ENCODE measurements at places on chromosomes 7 and 10.

GRCh38 chr7:2880874-2881533 is 36.9 kb upstream of the GNA12 start:
- no peak for DNase-seq

DNA sequence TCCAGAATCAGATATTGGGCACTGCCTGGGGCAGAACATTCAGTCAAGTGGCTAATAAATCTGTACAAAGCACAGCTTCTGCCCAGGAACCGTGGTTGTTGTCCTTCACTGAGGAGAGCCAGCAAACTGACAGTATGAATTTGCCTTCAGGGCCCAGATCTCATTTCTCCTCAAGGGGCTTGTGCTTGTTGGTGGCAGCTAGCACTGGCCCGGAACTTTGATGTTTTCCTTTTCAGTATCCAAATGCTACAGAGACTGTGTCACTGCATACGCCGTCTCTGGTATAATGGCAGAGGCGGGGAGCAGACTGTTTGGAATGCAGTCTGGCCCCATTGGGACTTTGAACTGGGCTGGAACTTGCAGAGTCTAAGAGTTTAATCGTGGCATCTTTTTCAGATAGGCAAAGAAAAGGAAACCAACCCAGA is 30.4 kb upstream of the ADD3 start:
- DNase-seq, result no peak

DNA sequence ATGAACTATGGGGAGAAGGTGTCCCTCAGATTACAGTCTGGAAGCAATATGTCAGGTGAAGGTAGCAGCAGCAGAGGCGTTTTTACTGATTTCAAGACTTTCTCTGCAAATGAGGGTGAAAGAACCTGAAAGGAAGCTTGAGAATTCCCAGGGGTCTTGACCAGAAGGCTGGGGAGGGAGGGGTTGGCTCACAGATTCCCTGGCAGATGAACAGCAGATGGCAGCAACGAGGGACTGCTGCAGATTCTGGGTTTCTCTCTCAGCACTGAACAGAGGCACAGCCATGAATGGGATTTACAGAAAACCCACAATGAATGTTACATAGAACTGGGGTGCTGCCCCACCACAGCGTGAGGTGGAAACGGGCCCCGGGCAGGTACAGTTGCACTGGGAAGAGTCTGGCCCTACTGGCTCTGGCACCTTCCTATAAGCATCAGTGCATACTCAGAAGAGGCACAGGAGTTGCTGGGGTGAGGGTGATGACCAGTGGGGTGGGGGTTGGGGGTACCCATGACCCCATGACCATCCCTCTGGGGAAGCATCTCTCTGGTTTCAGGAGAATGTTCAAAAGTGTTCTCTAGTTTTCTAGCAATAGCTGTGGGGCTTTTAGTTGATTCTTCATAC is 317.8 kb downstream of the SH2D4B start:
- DNase-seq, result no peak

DNA sequence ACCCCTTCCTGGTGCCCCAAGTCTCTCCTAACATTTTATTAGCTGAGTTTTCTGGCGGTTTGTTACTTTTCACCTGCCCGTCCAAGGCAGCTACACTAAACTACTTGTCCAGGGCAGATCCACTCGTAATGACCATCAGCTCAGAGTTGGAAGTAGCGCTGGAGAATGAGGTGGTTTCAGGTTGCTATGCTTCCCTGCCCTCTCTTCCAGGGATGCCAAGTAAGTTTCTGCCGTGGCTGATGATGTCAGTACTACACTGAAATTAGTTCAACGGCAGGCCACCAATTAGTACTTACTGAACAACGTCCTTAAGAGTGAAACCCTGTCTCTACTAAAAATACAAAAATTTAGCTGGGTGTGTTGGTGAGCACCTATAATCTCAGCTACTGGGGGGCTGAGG is 55.2 kb downstream of the DIP2C start:
- no peak for DNase-seq

- DNase-seq, result no peak
Observed at GRCh38 chr7:1986366-1987083, 246.2 kb downstream of the MAD1L1 start.

DNA sequence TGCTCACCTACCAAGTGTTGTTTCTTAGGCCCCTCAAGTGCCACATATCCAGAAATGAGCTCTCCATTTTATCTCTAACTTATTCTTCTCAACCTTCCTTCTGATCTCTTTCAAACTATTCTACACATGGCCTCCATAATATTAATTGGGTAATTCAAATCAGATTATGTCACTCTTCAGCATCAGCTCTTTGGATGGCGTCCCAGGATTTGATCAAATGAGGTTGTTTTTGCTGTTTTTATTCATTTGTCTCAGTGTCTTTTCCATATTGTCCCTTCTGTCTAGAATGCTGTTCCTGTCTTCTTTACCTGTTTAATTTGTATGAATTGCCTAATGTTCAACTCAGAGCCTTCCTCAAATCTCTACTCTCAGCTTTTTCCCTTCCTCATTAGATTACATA is 234.6 kb upstream of the CXCL12 start:
- DNase-seq, result no peak
